Nephron progenitor cell (in vitro differentiated cells): ENCODE measurements at places on chromosomes 1 and 21.

DNA sequence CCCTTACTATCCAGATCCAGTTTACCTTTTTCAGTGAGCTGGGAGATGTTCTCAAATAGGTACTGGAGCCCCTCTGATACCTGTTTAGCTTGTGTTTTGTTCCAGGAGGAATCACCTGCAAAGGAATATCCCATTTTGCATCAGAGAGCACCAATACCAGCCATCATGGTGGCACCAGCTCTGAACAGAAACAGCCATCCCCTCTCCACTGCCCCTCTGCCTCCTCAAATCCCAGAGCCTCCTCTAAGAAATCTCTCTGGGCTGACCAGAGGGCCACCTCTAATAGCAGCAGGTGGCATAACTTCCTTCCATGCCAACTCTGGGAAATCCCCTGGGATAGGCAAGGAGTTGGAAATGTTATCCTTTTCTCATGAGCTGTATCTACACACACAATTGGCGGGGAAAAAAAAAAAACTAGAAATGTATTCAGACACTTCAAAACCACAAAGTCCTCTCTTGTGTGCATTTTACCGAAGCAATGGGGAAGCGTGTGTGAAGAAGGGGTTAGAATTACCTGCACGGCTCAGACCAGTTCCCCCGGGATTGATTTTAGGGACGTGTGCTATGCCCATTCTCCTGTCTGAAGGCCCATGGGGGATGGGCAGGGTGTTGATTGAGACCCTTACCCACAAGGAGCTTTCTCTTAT is 2.4 kb downstream of the PGLYRP4 start:
- no peak for DNase-seq

DNA sequence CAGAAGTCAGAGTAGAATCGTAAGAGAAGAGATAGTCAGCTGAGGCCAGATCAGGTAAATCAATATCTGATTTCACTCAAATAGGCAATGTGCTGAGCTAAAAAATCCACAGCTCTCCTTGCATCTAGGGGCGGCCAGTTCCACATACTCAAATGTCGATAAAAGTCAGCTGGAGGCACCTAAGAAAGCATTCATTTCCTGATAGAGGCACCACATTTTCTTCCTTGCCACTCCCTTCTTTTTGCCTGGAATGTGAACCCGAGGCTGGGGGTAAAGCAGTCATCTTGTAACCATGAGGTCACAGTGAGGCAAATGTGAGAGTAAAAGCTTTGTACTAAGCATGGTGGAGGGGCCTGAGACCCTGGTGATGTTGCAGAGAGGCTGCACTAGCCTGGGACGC is 24.2 kb upstream of the CTPS1 start:
- DNase-seq: no peak

DNA sequence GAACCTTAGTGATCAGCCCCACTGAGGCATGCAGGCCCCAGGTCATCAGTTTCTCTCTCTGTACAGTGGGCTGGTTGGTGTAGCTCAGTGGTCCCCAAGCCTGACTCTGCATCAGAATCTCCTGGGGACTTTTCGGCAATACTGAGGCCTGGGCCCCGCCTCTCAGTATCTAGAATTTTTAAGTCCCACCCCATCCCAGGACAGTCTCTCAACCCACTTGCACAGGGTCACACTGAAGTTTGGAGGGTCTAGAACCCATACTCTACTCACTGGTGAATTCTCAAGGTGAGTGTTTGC is 216.4 kb downstream of the MATN1 start:
- DNase-seq: no peak

- no peak for DNase-seq
Observed at GRCh38 chr1:66570196-66570595, 36.2 kb downstream of the SGIP1 start.

DNA sequence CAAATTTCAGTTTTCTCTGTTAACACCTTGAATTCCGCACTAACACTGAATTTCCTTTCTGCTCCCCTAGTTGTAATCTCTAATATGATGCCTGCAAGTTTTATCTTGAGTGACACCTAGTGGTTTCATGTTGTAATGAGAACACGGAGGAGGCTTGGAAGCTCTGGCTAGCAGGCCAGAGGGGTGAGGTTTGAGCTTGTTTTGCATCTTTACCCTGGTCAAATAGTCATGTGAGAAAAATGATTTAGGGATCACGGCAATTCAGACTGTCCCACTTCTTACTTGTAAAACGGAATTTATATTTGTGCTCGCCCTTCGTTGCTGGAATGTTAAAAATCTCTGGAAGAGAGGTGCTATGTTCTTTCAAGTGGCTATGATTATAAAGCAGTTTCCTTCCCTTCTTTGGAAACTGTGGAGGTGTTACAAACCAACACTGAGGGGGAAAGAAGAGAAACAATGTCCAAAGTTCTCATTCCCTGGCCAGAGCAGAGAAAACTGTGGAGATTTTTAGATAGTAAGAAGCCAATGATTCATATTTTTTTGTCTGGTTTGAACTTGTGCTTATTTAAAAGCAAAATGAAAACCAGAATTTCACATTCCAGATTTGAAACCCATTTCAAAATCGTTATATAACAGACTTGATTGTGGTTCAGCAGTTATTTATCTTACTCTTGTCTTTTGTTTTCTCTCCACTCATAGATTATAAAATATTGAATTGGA is 5.3 kb upstream of the MROH9 start:
- DNase-seq: peak; percentile 25

DNA sequence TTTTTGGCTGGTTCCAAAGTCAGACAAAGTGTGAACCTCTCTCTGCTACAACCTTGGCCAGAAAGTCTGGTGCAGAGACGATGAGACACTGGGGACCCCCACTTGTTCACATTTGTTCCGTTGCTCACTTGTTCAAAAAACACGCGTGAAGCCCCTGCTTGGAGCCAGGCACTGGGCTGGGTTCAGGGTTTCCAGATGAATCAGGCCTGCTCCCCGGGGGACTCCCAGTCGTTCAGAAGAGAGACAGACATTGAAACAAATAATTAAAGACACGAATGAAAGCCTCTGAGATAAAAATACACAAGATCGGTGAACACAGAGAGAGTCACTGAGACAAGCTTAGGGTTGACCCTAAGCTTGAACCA is 101.5 kb upstream of the RUNX3 start:
- DNase-seq: no peak

GRCh38 chr1:58836408-58836807 is 52.6 kb upstream of the JUN start:
- no peak for DNase-seq

DNA sequence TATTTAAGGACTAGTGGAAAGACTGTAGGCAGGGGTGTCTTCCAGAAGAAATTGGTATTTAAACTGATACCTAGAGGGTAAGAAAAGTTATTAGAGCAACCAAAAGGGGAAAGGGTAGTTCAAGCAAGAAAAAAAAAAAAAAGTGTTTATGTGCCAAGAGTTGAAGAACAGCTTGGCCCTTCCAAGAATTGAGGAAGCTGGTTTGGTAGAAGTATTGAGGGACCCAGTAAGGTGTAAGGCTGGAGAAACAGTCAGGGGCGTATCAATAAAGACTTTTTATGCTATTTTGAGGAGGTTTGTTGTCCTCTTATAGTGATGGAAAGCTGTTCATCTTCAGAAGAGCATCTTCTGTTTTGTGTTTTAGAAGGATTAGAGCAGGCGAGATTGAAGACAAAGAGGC is 108.3 kb downstream of the PTPRC start:
- DNase-seq: no peak

DNA sequence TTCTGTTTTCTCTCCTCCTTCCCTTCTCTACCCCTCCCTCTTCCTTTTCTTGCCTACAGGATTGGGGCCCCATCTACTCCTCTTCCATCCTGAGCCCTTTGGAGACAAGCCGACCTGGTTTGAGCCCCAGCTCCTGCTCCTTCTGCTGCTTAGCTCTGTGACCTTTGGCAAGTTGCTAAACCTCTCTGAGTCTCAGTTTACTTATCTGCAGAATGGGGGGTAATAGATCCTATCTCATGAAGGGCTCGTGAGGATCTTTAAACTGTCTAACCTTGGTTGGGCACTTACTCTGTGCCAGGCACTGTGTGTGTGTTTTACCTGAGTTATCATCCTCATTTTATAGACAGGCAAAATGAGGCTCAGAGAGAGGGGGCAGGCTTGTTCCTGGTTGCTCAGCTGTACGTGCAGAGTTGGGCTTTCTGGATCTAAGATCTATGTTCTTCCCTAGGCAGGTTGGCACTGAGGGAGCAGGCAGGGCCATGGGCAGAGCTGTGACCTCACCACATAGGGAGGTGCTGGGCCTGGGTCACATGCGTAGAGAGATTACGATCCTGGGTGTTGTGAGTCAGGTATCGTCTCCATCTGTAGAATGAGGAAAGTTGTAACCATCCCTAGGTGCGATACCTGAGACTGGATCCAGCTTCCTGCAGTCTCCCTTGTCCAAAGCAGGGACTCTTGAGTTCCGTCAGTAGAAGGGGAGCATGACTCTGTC is 58.5 kb downstream of the FOXO6 start:
- no peak for DNase-seq

- DNase-seq: no peak
Observed at GRCh38 chr1:218588540-218589172, 243.5 kb downstream of the TGFB2 start.
